ENCODE measurements at places on chromosomes 3 and 15.

GRCh38 chr3:186653984-186654383 lies 11.8 kb upstream of the HRG start:
- no peak for DNase-seq

GRCh38 chr15:42157381-42157780 lies 945 bp upstream of the PLA2G4F start:
- DNase-seq = no peak

DNA sequence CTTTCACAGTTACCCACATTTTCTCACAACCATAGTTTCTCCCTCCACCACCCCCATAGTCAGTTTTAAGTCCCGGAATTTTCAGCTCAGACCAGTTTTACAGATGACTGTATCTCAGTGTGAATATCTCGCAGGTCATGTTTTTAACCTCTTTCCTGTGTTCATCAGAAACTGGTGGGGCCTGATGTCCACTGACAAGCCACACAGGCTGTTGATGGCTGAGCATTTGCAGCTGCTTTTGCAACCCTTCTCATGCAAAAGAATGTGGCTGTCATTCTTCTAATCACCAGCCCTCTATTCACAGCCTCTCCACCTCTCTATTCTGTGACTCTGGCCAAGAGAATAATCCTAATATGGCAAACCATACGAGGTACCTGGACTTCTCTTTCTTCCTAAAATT lies 8.5 kb downstream of the GYG1 start:
- no peak for DNase-seq

DNA sequence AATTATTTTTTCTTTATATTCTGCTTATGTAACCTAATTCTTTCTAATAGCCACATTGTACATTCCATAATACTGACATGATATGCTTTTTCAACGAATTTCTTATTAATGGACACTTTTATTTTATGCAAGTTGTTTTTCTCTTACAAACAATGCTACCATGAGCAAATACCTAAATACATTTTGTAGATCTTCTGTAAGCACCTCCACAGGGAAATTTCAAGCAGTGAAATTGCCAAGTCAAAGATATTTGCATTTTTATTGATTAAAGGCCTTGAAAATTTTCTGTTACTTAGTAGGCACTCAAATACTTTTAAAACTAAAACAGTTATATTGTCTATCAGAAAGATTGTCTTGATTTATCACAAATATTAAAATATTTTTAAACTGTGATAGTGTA lies 79.6 kb upstream of the C3orf49 start:
- DNase-seq = no peak

- DNase-seq = no peak
Measured at GRCh38 chr3:116028157-116028556, 404.8 kb downstream of the GAP43 start.

GRCh38 chr15:66614456-66614855 lies 48.7 kb upstream of the LCTL start:
- no peak for DNase-seq

GRCh38 chr15:26868029-26868685 lies 1.3 kb downstream of the GABRA5 start:
- DNase-seq = no peak

GRCh38 chr3:188439080-188439479 lies 285.1 kb downstream of the LPP start:
- no peak for DNase-seq

DNA sequence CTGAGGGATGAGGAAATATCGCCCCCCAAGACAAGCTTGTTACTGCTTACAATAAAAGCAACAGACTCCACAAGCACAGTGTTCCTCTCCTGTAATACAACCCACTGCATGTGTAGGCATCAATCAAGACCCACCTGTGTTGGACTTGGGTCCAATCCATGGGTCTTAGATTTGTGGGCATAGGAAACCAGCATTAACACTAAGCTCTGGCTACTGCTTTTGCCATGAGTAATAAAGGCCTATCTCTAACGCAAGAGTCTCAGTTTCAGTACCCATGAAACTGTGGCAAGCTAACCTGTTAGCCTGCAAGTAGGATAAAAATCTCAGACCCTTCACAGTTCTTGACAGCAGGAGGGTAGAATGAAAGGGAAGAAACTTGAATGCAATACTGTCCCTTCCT lies 5.2 kb upstream of the EIF1B start:
- DNase-seq = no peak

DNA sequence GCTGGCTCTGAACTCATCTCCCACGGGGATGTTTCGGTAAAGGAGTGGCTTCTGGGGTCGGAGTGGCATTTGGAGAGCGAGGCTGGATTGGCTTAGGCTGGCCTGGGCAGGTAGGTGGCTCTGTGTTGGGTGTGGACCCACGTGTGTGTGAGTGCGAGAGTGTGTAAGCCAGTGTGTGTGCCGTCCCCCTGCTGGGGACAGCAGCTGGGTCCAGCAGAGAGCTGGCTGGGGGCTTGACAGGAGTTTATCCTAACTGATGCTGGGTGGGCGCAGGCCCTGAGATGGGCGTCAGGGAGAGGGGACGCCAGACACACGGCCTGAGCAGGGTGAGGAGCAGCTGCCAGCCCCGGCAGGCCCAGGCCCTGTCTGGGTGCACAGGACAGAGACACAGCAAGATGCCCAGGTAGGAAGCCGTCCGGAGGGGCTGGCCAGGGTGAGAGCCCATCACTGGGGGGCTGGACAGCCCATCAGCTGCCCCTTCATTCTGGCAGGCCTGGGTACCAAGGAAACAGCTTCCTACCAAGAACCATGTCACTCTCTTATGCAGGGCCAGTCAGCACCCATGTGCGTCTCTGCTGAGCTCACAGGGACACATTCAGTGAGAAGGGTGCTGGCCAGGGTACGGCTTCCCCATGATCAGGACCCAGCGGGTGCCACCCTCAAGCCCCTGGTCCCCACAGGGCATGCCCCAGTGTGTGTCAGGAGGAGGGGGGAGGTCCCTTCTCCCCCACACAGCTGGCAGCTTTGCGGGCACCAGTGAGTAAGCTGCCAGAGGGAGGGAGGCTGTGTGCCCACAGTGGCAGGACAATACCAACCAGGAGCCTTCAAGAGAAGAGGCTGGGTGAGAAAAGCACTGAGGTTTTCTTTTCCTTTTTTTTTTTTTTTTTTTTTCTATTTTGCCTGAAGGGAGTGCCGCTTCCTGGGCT lies 1.1 kb downstream of the PAK6 start:
- no peak for DNase-seq

Data from AG09309 (cell line).